NCI-H146 (cell line): ENCODE measurements at places on chromosomes 12 and 14.
A peak's percentile ranks its signal among the peaks of the same experiment; 100 is the strongest.

GRCh38 chr12:68899251-68899771 lies 33.7 kb downstream of the CPM start:
- no peak for DNase-seq

DNA sequence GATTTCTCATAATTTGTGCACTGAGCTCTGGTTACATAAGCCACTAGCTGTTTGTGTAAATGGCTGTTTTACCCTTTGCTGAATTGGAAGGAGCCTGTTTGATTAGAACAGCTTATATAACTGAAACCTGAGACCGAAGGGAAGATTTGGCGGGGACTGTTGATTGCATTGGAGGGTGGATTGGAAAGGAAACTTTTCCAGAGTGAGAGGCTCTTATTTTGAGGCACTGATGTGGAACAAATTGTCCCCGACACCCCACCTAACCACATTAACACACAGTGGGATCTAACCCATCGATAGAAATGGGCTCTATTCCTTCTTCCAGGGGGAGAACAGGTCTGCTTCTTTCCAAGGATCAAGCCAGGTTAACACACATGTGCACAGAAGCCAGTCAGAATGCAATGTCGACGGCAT lies 51.7 kb downstream of the TMEM30B start:
- DNase-seq, result peak; percentile 63

GRCh38 chr14:57833323-57833722 lies 32.6 kb downstream of the SLC35F4 start:
- DNase-seq, result no peak

DNA sequence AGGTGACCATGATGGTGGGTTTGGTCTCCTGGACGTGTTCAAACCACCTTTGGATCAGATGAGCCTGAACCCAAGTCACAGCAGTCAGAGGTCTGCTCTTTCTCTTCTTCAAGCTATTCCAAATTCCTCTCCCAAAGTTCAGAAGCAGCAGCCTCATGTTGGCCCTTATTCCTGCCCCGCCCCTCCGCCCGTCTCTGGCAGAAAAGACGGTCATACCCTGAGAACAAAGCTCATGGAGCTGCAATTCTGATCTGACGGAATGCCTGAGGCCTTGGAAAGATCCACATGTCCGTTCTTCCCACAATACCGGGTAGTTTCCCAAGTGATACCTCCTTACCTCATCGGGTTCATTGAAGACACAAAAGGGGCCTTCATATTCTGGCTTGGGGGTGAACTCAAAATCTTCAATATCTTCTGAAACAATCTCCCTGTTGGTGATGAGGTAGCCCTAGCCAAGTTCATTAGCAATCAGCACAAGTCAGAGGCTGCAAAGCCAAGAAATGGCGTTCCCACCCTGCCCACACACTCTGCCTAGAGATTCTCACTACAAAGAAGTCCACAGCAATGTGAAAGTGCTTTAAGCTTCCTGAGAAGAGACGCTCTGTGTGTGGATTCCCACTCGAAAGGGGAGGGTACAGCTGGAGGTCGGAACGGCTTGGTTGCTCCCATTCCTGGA lies 11.2 kb downstream of the POLE start:
- no peak for DNase-seq

DNA sequence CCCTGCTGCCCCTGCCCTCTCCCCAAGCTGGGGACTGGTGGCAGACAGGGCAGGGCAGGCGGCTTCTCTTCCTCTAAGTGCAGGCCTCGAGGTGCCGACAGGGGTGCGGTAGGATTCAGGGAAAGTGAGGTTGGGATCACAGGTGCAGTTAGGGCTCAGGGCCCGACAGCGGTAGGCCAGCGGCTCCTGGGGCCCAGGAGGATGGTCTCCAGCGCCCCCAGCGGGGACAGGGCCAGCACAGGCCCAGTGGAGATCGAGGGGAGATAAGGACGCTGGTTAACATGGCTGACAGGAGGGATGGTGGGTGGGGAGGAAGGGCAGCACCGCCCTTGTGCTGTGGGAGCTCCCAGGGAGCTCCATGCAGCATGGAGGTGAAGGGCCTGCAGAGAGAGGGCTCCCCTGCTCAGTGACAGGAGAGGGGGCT lies 935 bp upstream of the CRIP1 start:
- peak; percentile 84 for DNase-seq

GRCh38 chr12:4829161-4829792 lies 80.4 kb upstream of the KCNA1 start:
- no peak for DNase-seq

DNA sequence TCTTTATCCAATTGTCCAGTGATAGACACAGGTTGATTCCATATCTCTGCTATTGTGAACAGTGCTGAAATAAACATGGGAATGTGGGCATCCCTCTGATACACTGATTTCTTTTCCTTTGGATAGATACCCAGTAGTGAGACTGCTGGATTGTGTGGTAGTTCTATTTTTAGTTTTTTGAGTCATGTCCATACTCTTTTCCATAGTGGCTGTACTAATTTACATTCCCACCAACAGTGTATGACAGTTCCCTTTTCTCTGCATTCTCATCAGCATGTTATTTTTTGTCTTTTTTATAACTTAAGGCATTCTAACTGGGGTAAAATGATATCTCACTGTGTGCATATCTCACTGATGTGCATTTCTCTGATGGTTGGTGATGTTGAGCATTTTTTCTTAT lies 24.8 kb upstream of the VASH1 start:
- DNase-seq, result no peak

GRCh38 chr14:106872611-106873446 lies 1346.4 kb downstream of the TMEM121 start:
- DNase-seq, result peak; percentile 87

DNA sequence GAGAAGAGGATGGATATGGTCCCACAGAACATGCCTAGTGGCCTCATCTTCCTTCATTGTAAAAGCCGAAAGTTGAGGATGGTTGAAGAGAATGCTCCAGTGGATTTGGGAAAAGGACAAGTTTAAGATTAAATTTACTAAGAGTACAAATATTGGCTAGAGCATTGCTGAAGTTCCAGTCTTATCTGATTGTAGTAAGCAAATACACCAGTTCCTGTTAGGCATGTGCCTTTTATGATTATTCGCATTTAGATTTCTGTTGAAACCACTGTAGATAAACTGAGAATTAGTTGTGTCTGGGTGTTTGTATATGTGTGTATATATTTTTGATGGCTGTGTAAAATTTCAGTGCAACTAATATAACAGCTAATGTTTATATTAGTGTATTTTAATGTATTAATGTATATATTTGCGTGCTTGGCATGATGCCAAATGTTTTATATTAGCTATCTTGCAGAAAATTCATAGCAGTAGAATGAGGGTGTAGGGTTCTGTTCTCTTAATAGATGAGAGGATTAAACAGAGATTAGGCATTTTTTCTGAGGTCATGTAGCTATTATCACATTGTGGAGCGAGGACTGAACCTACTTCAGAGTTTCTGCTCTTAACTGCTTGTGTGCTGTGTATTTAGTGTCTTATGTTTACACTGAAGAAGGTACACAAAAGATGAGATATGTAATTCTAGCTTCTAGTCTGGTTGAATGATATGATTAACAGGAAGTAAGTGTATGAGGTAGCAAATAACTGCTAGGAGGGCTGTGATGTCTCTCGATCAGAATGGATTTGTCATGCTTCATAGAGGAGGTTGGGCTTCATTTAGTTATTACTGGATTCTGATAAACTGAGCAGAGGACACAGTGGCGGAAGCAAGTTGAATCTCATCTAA lies 21.1 kb downstream of the FKBP3 start:
- peak; percentile 54 for DNase-seq

DNA sequence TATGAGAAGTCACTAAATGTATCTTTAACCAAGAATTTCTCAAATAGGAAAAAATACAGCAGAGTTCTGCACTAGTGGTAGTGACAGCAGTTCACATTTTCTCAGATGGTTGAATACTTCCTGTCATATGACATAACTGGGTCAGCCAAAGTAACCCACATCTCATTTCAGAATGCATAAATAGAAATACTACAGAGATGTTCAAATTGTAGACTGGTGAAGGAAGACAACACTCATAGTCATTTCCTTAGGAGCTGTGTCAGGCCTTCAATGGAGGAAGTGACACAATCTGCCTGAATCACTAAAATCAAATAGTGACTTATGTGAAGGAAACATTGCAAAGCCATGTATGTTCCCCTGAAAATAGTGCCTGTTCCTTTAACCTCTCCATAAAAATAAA lies 32.4 kb downstream of the FERMT2 start:
- DNase-seq, result no peak

DNA sequence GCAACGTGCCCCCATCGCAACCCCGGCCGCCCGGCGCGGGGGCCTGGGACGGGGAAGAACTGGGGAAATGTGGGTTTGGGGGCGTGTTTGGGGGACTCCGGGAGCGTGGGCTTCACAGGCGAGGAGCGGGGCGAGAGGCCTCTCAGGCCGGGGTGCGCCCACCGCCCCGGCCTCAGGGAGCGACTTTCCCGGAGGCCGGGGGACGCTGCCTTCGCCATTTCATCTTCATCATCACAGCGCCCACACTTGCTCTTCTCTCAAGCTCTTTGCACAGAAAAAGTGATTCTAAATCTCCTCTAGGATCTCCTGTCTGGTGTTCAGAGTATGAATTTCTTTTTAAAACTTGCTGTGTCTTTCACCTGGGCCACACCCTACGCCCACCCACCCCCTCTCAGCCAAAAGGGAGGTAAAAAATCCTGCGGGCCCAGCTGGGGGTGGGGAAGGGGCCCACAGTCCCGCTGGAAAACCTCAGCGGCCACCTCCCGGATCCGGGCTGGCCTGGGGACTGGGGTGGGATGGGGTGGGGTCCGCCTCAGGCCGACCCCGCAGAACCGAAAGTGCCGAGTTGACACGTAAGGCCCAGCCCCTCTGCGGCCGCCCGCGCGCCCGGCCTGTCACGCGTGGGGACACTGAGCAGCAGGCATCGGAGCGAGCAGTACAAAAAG lies 7.4 kb downstream of the CDKN1B start:
- no peak for DNase-seq

DNA sequence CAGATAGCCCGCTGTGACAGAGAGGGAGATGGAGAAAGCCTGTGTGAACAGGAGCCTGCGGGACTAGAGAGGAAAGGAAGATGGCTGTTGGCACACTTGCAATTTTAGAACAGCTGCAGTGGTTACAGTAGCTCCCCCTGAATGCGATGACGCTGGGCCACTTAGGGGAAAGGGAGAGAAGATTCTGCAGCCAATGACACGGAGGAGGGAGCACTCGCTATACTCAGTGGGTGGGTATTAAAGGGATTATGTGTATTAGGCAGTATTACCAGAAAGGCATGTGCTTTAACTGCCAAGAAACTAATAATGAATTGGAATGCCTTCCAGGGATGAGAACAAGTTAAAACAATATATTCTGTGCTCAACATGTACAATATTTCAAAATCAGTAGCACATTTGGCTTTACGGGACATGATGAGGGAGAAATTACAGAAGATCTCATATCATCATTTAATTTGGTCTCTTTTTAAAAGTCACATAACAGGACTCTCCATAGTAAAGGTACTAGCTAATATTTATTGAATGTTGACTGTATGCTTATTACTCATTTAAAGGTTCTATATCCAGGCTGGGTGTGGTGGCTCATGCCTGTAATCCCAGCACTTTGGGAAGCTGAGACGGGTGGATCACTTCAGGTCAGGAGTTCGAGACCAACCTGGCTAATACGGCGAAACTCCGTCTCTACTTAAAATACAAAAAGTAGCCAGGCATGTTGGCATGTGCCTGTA lies 35.9 kb upstream of the FOS start:
- DNase-seq, result no peak

DNA sequence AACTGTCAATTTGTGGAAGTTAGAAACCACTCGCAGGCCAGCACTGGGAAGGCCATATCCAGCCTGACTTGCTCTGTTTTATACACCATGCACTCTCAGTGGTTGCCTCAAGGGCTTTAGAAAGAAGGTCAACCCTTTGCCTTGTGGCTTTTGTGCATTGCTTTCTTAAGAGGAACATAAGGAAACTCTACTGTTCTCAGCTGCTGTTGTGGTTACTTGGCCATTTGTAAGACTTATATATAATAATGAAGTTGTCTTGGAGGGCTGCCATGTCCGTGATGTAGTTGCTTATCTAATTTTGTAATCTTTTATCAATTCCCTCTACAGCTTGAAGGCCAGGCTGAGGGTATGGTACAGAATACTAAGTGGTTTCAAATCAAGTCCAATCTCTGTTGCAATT lies 637.8 kb downstream of the DIO2 start:
- no peak for DNase-seq

- DNase-seq, result no peak
These were observed 246.3 kb upstream of the CLEC14A start for GRCh38 chr14:38502239-38502638.

- DNase-seq, result peak; percentile 85
These were observed 574 bp downstream of the PAWR start for GRCh38 chr12:79690142-79690637.

GRCh38 chr12:52901715-52902541 lies 2.9 kb downstream of the KRT8 start:
- no peak for DNase-seq

GRCh38 chr12:14958361-14959125 lies 2.9 kb downstream of the ARHGDIB start:
- DNase-seq, result no peak

- DNase-seq, result no peak
These were observed 5.1 kb upstream of the DYNC1H1 start for GRCh38 chr14:101959277-101959676.

- no peak for DNase-seq
These were observed 60.3 kb upstream of the KCNMB4 start for GRCh38 chr12:70305794-70306193.

GRCh38 chr12:117439531-117440001 lies 78.1 kb upstream of the NOS1 start:
- peak; percentile 9 for DNase-seq

DNA sequence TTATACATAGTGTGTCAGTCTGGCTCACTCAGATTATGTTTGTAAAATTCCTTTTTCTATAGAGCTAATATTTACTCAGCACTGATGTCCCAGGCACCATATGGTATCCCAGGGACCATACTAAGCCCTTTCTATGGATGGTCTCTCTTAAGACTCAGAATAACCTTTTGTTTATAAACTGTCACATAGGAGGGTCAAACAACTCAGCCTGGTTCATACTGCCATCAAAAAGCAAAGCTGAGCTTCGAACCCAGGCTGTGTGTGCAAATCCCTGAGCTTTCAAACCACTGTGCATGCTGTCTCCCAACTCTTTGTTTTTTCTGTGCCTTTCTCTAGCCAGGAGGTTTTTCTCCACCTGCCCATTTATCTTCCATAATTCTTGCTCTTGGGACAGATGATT lies 135.6 kb upstream of the ARHGAP5 start:
- DNase-seq, result no peak

DNA sequence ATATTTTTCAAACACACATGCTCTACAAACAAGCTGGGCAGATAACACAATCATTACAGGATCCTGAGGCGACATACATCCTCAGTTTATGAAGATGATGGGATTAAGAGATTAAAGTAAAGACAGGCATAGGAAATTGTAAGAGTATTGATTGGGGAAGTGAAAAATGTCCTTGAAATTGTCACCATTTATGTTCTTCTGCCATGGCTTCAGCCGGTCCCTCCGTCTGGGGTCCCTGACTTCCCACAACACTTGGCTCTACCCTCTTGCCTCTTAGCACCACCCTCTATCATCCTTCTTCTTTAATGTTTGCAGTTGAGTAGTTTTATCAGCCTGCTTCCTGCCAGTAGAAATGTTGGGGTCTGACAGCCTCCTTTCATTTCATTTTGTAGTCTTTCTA lies 244.4 kb downstream of the DAD1 start:
- no peak for DNase-seq
